MCF 10A (cell line): ENCODE measurements at places on chromosomes 7 and 10.

DNA sequence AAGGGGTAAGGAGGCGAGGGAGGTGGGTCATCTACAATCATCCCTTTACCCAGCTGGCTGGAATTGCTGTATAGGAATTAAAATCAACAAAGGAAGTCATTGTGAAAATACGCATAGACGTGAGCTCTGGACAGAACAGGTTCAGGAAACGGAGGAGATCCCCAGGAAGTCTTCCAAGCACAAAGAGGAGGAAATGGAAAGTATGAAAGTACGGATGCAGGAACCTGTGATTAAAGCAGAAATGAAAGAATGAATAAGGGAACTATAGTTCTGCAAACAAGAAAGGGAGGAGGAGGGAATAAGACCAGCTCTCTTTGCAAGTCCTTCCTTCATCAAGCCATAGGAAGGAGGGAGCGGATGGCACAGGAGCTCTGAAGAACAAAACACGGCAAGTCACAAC is 61.8 kb downstream of the PYROXD2 start:
- DNase-seq: no peak

- DNase-seq: no peak
Measured at GRCh38 chr10:14555807-14556206, 218.9 kb downstream of the FAM107B start.

DNA sequence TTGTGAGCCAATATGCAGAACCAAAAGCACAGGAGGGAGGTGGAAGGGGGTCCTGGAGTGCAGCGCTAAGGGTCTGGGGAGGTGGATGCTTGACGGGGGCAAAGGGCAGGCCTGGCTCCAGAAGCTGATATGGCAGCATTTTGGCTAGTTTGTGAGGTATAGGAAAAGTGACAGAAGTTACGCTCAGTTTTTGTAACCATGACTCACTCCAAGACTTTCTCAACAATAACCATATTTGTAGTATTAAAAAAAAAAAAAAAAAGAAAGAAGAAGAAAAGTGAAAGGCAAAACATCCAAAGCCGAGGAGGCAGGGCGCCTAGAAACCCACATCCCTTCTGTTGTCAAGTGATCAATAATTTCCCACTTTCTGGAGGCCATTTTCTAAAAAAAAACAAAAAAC is 92.3 kb downstream of the RNF216 start:
- peak; percentile 57 for DNase-seq

DNA sequence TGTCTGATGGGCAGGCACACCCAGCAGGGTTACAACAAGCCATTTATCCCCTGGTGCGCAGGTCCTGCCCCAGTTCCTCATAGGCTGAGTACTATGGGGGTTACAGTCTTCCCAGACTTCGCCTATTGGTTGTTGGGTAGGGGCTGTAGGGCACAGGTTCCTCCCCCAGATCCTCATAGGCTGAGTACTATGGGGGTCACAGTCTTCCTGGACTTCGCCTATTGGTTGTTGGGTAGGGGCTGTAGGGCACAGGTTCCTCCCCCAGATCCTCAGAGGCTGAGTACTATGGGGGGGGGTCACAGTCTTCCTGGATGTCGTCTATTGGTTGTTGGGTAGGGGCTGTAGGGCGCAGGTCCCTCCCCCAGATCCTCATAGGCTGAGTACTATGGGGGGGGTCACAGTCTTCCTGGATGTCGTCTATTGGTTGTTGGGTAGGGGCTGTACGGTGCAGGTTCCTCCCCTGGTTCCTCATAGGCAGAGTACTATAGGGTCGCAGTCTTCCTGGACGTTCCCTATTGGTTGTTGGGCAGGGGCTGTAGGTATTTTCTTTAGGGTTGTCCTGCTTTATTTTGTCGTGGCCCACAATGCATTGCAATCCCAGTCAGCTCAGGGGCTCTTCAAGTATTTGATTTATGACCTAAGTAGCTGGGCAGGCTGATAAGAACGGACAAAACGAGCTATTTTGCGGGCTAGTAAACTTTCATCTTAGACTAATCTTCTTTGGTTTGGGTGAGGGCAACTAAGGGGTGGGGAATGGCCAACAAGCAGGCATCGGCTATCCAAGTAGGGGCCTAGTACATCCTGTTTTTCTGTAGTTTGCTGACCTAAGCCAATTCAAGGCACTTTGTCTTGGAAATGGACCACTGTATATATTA is 3.4 kb downstream of the LRRC27 start:
- no peak for DNase-seq

- DNase-seq: no peak
Measured at GRCh38 chr10:28533186-28533564, 257 bp downstream of the WAC start.

- DNase-seq: no peak
Measured at GRCh38 chr7:23971031-23971430, 261.0 kb downstream of the STK31 start.

GRCh38 chr7:34357068-34357467 is 300.9 kb upstream of the NPSR1 start:
- peak; percentile 15 for DNase-seq

DNA sequence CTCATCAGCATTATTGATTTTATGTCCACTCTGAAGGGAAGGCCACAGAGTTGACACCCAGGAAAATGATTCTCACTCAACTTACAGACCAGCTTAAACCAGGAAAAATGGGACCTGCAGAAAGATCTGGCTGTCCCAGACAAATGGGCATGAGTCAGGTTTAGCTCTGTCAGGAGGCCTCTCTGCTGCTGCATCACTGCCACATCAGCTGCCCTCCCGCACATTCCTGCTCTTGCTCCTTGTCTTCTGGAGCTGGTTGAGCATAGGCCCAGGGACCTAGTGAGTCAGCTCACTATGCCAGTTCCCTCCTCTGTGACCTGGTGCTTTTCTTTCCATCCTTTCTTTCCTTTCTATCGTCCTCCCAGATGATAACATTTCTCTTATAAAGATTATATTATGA is 18.8 kb upstream of the SMNDC1 start:
- peak; percentile 49 for DNase-seq

DNA sequence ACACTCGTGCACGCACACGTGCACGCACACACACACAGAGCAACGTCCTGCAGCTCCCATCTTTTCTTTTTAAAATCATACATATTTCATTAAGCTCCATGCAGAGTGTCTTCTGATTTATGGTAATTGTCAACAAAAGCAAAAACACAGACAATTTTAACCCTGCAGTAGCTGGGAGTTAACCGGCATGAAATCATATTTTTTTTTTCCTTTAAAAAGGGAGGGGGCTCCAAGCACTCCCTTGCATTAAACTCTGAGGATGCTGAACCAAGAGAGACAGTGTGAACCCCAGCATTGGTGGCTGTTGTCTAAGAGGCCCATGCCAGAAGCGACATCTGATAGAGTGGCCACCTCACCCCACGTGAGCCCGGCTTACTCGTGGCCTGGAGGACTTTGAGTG is 542.6 kb downstream of the DNAJB6 start:
- DNase-seq: no peak

DNA sequence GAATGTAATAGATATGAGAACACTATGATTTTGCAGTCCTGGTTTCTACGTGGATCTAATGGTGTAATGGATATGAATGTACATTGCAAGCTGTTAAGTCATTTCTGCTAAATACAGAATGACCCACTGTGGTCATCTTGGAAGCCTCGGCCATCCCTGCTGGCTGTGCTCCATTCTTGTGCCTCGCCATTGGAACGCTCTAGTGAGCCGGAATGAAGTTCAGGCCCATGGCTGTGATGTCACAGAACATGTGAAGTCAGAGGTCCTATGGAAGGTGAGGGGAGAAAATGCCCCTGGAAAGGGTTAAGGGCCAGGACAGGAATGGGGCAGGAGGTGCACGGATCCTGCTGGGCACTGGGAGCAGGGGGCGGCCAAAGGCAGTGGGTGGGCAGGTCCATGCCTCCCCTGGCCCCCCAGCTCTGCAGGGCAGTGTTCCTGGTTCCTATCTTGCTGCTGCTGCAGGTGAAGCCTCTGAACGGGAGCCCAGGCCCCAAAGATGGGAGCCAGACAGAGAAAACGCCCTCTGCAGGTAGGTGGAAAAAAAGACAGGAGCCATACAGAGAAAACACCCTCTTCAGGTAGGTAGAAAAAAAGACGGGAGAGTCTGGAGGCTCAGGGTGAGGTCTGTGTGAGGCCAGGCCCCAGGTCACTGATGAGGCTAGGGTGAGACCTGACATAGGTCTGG is at the start of gene LLCFC1:
Gene LLCFC1, plus strand, starts transcription at position 259 of the 685 bp plus-strand sequence. Its CDS starts 138 bp downstream, at position 397.
- peak; percentile 39 for DNase-seq

- no peak for DNase-seq
Measured at GRCh38 chr10:71529207-71529827, 132.6 kb downstream of the CDH23 start.

GRCh38 chr10:612696-613095 is 76.8 kb downstream of the DIP2C start:
- DNase-seq: no peak

DNA sequence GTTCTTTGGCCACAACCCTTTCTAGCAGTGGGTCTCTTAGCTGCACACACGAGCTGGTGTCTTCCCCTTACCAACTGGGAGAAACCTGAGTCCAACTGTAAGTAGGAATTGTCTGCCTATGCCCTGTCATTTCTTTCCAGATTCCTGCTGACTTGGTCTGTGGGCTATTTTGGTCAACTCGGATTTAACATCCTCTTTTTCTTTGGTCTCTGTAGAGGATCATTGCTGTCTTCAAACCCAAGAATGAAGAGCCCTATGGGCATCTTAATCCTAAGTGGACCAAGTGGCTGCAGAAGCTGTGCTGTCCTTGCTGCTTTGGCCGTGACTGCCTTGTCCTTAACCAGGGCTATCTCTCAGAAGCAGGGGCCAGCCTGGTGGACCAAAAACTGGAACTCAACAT is 10.3 kb downstream of the PI4K2A start:
- no peak for DNase-seq

DNA sequence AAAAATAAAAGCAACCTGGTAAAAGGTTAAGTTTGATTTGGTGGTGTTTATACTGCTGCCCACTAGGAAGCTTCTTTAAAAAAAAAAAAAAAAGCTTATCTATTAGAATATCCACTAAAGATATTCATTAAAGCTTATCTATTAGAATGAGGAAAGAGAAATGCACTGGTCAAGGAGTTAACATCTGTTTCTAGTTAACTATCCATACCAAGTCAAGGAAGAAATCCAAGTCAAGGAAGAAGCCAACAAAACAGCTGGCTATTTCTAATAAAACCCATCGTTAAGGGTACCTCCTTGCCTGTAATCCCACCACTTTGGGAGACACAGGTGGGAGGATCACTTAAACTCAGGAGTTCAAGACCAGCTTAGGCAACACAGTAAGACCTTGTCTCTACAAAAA is 82.6 kb downstream of the JMJD1C start:
- no peak for DNase-seq

- DNase-seq: no peak
Measured at GRCh38 chr7:100894860-100895700, 608 bp downstream of the ACHE start.

DNA sequence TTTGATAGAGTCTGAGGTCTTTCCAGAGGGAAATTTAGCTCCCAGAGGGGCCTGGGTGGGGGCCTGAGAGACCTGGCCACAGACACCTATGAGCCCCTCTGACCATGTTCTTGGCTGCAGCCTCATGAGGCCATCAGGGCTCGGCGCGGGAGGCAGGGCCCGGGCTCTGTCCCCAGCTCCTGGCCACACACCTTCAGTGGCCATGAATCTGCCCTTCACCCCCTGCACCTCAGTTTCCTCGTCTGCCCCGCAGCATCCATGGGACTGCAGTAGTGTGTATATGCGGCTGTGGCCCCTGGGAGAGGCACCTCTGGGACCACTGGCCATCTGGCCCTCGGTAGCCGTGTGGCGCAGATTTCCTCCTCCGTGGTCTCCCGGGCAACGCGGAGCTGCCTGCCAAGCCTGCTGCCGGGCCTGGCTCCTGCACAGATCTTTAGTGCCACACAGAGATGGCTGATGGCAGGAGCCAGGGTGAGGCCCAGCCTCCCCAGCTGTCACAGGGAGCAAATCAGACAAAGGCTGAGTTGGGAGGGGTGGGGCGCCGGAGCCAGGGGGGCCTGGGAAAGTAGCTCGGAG is 23.6 kb upstream of the ADCYAP1R1 start:
- DNase-seq: no peak

GRCh38 chr10:112644265-112644645 is 197.2 kb downstream of the VTI1A start:
- DNase-seq: no peak

DNA sequence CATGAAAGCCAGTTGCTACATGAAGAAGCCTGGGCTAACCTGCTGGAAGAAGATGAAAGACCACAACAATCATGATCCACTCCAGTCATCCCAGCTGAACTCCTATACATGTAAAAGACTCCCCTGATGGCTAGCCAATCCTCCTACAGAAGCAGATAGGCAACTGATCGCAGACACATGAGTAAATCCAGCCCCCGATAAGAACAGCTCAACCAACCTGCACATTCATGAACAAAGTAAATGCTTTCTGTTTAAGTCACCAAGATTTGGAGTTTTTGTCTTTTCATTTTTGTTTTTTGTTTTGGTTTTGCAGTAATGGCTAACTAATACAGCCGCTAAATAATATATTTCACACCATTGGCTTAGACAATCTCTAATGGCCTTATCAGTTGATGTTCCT is 53.7 kb downstream of the PRLHR start:
- no peak for DNase-seq

DNA sequence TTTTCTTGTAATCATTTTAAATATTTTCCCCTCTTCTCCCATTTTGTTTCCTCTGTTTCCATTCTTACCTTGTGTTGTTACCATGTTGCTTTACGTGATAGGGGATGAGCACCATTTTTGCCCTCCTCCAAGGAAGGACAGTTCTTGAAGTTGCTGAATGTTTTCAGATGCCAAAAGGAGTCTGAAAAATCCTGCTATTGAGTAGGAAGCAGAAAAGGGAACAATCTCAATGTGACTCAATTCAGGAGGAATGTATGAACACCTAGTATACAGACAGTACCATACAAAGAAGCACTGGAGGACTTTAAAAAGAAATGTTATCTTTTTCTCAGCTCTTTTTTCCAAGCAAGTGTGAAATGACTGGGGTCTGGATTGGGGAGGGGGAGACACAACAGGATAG is 5.1 kb upstream of the NAMPT start:
- no peak for DNase-seq

DNA sequence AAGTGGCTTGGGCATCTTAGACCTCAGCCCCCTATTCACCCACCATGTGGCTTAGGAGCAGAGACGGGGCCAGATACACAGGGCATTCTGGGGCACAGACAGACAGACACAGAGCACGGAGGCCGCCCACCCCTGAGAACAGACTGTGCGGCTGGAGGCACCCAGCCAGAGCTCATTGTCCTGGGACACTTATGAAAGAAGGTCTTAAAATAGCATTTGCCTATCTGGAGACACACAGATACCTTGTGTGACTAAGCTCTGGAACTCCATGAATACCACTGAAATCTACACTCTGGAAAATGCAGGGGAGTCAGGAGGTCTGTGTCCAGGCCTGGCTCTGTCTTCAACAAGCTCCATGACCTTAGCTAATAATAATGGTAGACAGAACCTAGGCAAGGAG is 41.4 kb upstream of the ADO start:
- no peak for DNase-seq
